ENCODE measurements at places on chromosomes 4 and X. TPM values are rescaled to one million over a fixed set of nuclear protein-coding genes. Genes with fewer than 3 reads are reported as not detected.

DNA sequence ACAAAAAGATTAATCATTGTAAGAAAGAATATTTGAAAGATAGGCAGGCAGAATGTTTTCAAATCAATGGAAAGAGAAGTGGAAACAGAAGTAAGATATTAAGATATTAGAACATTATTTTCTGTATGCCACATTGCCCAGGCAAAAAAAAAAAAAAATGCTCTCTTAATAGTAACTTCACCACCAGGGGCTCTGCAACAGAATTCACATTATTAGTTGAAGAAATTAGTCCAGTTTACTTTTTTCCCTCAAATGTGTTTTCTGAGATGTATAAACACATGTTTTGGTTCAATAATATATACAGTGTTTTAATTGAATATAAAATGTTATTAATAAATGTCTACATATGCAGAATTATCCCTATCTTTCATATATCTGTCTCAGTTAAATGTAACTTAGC lies 78.0 kb upstream of the ADAD1 start:
- no peak for DNase-seq
- no peak overlapping the region for H3K27ac ChIP-seq
- no peaks in the 10 kb centered on the region for H3K36me3 ChIP-seq

GRCh38 chr4:88014386-88014905 lies 7.0 kb downstream of the PKD2 start:
- DNase-seq = no peak
- H3K27me3 ChIP-seq = no peaks in the 10 kb centered on the region
- peak overlapping the region; percentile 99 for H3K27ac ChIP-seq
- H3K4me1 ChIP-seq = peaks cover 5% of the 10 kb centered on the region
- no peaks in the 10 kb centered on the region for H3K36me3 ChIP-seq
- no peak overlapping the region for H3K4me3 ChIP-seq

DNA sequence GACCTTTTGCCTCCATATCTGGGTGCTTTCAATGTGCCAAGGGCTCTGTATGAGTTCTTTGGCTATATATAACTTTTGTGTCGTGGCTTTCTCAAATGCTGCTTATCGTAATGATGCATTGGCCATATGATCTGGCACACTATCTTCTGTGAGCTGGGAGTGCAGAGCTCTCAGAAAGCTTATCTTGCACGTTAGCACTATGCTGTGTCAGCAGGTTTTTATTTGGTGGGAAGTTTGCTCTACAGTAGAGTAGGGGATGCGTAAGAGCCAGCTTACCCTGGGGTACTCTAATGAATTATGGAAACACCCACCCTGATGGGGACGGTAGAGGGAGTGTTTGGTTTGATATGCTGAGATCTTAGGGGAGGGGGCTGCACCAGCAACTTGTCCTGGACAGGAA lies 119.6 kb downstream of the FAAH2 start:
- no peaks in the 10 kb centered on the region for H3K27me3 ChIP-seq
- no peak for DNase-seq
- H3K27ac ChIP-seq = no peak overlapping the region
- H3K4me3 ChIP-seq = no peak overlapping the region

The LRP2BP gene
- 2.3 TPM for total RNA-seq

The ITM2A gene
- total RNA-seq = 69.7 TPM

- DNase-seq = no peak
- H3K27ac ChIP-seq = no peak overlapping the region
- no peak overlapping the region for H3K4me3 ChIP-seq
- no peaks in the 10 kb centered on the region for H3K36me3 ChIP-seq
These were observed 293.5 kb downstream of the KCNIP4 start for GRCh38 chr4:21655031-21655430.

DNA sequence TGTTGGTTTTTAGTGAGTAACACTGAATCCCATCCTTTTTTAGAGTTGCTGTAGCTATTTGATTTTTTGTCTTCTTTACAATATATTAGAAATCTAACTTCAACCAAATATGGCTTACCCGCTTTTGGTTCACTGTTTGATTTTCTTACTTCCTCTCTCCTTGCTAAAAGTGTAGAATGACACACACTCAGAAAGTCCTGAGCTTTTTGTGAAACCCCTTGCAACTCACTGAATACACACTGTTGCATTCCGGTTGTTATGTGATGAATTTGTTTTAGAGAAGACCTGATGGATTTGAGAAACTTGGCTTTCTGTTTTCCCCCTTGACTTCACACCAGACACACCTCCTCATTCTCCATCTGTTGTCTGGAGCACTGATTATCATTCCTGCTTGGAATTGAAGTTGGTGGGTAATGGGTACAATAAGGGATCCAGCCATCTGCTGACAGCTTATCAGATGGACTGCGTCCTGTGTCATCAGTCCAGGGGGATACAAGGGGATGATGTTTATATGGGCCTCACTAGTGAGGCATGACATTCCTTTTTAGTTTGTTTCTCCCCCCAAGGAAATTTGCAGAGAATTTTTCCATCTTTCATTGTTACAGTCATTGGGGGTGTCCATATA lies 5.2 kb downstream of the TMEM164 start:
- no peak overlapping the region for H3K4me3 ChIP-seq
- no peak overlapping the region for H3K27ac ChIP-seq

The CXCL5 gene
- total RNA-seq = not detected

The POLN gene
- total RNA-seq = 5.5 TPM

DNA sequence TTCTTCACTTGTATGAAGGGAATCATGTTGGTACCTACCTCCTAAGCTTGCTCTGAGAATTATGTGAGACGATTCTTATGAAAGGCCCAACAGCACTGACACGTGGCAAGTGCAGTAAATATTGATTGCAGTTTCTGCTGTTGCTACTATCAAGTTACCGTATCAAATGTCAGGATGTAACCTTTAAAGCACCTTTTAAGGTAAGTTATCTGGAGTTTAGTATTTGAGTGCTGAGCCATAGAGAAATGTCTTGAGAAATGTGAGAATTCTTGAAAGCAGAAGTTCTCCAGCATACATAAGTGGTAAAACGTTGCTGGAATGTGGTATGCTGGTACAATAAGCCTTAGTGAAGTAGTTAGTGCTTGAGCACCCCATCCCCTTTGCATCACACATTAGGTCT lies 90.4 kb downstream of the PHOX2B start:
- H3K27ac ChIP-seq = no peak overlapping the region
- no peaks in the 10 kb centered on the region for H3K4me1 ChIP-seq
- no peak overlapping the region for H3K4me3 ChIP-seq
- no peaks in the 10 kb centered on the region for H3K27me3 ChIP-seq
- no peaks in the 10 kb centered on the region for H3K36me3 ChIP-seq

- no peak for DNase-seq
- H3K4me1 ChIP-seq = no peaks in the 10 kb centered on the region
- H3K27me3 ChIP-seq = no peaks in the 10 kb centered on the region
- H3K36me3 ChIP-seq = no peaks in the 10 kb centered on the region
These were observed 422.2 kb downstream of the PDHA2 start for GRCh38 chr4:96262057-96262456.

The TGIF2LX gene
- not detected for total RNA-seq

- no peak overlapping the region for H3K27ac ChIP-seq
- H3K27me3 ChIP-seq = no peaks in the 10 kb centered on the region
- DNase-seq = no peak
These were observed 99.5 kb downstream of the EFHC2 start for GRCh38 chrX:44244008-44244407.

Measured in uterus (tissue), 4 donors.